Daoy (cell line): ENCODE measurements at places on chromosomes 3 and 15. TPM values are rescaled to one million over a fixed set of nuclear protein-coding genes. Genes with fewer than 3 reads are reported as not detected.

DNA sequence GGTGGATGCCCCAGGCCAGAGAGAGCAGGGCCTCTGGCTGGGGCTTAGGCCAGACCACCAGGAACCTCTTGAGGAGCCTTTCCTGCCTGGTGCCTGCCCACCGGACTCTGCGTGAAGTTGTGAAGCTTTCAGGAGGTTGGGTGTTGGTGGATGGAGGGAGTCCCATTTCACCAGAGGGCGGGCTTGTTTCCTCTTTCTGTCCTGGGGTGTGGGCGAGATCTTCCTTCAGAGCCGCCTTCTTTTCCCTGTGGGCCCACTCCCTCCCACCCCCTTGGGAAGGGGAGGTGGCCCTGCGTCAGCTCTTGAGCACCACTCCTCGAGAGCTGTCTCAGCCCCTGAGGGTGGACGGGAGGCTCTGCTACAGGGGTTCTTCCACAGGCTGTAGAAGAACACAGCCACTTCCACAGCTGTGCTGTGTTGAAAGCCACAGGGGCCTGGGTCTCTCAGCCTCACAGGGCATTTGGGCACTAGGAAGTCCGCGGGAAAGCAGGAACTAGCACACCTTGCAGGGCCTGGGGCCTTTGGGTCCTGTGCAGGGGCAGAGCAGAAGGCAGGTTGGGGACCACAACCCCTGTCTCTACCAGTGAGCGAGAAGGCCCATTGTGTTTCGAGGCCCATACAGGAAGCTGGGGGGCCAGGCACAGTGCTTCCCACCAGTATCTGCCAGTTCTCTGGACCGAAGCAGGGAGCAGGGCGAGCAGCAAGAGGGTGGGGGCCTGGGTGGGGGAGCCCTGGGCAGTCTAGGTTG is 2.1 kb downstream of the AMIGO3 start:
- no peak for DNase-seq

The FRMD4B gene
- total RNA-seq, result 1.7 and 1.8 TPM in 2 replicates

The MST1R gene
- total RNA-seq, result not detected in 2 replicates

The COLQ gene
- total RNA-seq, result 0.06 and 0.29 TPM in 2 replicates

DNA sequence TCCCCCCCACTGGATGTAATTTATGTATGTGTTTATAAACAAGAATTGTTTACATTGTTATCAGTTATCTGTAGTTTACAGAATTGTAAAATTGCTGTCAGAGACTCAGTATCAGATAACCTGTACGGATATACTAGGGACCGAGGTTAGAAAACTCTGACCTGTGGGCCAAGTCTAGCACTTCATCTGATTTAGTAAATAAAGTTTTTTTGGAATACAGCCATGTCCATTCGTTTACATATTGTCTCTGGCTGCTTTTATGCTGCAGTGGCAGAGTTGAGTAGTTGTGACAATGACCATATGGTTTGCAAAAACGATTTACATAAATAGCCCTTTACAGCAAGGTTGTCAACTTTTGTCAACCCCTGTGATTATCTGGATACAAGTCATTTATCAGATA is 52.6 kb downstream of the LRRC28 start:
- DNase-seq, result no peak

- no peak for DNase-seq
Measured at GRCh38 chr3:161794551-161794950, 297.9 kb downstream of the OTOL1 start.

GRCh38 chr3:44761101-44761423 is 357 bp downstream of the KIAA1143 start:
- no peak for DNase-seq

DNA sequence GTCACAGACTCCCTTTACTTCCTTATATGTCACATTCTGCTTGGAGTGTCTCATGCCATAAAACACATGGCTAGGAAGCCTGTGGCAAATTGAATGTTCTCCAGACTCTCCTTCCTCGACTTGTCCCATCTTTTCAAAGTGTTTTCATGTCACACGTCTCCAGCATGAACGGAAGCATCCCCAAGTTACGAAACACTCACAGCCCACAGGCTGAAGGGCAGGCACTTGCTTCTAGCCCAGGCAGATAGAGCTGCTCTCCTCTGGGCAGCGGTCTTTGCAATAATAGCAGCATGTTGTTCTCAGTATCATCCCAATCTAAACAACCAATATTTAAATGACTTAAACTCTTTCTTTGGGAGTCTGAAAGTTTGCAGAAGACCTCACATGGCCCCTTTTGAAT is 85.3 kb upstream of the ADAMTS9 start:
- DNase-seq, result no peak
